ENCODE measurements at places on chromosomes 7 and 10.

- no peak for DNase-seq
These were observed 403.1 kb downstream of the SFMBT2 start for GRCh38 chr10:7007600-7008190.

DNA sequence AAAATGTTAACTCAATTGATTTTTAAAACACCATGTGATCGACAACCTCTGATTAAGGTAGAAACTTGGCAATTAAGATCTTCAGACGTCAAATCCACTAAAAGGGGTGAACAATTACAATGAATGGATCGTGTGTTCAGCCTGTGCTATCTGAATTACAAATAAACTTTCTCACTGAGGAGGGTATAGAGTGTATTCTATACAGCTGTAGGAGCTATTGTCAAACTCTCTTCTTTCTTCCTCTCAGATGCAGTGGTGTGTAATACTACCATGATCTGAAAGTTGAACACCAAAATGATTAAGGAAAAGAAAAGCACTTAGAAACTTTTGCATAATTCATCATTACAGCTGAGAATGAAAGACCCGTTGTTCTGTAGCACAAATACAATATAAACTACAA, 32.2 kb upstream of the MACC1 start:
- no peak for DNase-seq

DNA sequence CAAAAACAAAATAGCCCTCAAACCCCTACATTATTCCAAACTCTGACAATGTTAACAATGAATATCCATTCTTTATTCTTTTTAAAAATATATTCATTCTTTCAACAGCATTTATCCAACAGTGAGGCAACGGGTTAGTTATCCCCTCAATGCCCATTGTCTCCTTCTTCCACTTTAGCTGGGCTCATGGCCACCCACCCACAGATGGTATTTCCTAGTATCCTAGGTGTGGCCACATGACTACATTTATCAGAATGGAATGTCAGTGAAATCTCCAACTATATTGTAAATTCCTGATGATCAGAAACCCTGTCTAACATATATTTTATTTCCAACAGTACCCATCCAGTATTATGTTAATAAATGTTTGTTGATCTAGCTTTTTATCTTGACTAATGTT, 13.6 kb downstream of the HOXA1 start:
- DNase-seq: no peak

DNA sequence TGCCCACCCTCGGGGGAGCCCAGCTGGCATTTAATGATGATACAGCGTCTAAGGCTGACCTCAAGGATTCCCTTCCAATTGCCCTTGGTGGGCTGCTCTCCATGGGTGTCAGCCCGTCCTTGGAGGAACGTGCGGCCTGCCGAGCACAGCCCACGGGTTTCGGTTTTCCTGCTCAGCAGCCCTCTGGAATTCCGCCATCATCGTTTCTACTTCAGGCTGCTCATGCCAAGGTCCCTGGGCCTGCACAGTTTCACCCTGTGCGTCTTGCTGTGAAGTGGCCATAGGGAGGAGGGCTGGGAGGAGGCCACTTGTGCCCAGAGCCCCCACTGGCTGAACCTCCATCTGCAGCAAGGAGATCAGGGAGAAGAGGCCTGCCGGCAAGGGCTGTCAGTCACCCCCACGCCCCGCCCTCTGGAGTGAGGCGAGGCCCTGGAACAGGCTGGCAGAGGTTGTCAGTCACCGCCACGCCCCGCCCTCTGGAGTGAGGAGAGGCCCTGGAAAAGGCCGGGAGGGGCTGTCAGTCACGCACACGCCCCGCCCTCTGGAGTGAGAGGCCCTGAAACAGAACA, 82.8 kb downstream of the CHST15 start:
- DNase-seq: no peak

DNA sequence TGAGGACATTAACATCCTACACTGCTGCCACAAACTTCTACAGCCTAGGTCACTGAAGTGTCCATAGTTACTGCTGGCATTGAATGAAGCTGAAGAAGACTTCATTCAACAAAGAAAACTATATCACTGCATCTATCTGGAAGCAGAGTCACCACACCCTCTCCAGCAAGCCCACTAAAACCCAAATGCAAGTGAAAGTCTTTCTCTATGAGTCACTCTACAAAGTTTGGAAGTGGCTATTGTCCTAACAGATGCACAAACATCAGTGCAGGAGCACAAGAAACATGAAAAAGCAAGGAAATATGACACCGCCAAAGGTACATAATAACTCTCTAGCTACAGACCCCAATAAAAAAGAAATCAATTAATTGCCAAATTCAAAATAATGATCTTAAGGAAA, 43.5 kb upstream of the CAMK2B start:
- no peak for DNase-seq

Measured in epithelial cell of prostate (primary cell).